Right renal cortex interstitium (tissue), 3 donors: ENCODE measurements at places on chromosomes 1 and 21. TPM values are rescaled to one million over a fixed set of nuclear protein-coding genes. Genes with fewer than 3 reads are reported as not detected.

DNA sequence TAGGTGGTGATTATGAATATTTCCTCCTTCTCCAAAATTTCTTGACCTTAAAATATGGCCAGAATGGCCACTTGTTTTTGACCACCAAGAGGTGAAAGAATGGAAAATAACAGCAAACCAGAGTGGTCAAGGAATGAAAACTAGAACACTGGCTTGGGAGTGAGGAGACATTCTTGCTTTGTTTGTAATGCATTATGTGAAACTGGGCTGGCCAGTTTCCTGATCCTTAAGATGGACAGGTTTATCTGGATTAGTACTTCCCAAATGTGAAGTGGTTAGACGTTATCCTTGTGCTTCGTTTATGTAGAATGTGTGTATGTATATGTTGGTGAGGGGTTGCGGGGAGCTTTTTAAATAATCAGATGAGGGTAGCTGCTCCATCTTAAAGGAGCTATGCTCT, 12.8 kb downstream of the PLA2G4A start:
- DNase-seq, result no peak

DNA sequence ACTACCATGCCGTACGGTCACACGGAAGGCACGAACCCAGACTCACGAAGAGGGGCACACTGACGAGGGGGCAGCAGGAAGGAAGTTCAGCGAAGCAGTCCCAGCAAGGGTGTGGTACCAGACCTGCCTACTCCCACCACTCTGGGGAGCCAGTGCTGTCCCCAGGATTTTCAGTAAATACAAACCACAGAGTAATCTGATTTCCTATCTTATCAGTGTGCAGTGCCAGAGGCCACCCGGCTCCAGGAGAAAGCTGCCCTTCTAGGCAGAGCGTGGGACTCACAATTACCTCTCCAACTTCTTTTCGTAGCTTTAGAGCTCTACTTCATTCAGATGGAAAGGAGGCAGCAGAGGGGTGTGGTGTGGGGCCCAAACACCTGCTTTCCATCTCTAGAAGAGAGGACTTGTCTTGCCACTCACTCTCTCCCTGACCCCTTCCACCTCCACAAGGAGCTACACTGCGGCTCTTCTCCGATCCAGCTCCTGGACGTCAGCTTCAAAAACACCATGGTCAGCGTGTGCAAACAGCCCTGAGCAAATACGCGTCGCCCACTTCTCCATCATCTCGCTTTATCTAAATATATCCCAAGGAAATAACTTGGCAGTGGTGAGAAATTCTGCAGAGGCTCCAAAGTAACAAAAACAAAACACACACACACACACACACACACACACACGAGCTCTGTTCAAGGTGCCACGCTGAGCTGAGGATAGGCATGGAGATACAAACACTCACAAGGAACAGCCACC, 98.5 kb downstream of the MRPL37 start:
- no peak for DNase-seq

DNA sequence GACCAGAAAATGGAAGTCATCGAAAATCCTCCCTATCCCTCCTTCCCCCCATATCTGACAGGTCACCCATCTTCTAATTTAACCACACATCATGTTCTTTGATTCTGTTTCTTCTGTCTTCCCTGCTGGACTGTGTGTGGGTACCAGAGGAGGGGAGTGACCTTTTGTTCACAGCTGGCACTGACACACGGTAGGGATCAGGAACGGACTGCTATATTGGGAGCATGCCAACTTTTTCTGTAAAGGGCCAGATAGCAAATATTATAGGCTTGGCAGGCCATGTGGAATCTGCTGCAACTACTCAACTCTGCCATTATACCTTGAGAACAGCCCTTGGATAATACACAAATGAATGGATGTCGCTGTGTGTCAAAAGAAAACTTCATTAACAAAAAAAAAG, 7.5 kb upstream of the TOMM20 start:
- DNase-seq, result no peak

DNA sequence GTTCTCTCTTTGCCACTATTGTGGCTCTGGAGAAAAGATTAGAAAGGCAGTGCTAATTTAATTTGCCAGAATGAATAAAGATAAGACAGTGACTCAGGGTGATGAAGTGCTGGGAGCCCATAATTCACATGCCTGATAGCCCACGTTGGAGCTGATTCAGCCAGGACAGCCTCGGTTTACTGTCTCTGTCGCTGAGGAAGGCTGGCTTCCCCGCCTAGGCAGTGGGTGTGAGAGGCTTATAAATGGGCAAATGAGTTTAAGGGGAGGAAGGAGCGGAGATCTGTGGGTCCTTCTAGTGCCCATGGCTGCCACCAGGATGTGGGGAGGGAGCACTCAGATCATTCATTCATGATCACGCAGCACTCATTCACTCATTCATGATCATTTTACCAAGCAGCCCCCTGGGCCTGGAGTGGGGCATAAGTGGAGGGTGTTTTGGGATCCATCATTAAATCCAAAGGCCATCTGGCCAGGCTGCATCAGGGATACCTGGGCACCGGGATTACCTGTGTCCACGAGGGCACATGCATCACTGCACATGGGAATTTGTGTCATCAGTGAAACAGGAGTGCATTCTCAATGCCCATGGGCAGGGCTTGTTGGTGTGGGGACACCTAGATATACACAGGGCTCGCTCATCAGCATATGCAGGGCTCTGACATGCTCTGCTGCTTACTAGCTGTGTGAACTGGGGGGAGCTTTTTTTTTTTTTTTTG, 315.4 kb downstream of the MATN1 start:
- DNase-seq, result no peak

DNA sequence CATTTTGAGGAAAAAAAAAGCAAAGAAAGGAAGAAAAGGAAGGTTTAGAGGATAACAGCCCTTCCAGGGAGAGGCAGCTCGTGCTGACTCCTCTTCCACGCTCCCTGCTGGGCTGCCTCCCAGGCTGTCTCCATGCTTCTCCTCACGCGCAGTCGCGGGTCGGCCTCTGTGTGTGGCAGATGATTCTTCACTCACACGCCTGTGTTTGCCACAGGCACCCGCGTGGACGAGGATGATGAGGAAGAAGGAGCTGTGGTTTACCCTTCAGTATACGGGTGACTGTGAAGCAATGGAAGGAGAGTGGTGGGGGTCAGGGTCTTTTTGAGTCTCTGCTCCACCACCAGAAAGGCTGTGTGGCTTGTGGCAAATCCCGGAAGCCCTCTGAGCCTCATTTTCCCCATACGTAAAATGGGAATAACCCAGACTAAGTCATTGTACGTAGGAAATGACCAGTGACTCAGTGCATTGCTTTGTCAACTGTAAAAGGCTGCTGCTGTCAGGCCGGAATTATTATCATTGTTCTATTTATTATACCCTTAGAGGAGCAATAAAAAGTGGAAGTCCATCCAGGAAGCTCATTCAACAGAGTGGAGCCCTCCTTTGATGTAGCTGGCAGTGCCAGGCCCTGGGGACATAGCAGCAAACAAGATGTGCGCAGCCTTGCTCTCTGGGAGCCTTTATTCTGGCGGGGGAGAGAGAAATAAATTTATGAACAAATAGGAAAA, 11.9 kb upstream of the SH2D2A start:
- DNase-seq, result no peak

GRCh38 chr1:53390736-53391135, 62.9 kb upstream of the LRP8 start:
- DNase-seq, result no peak

DNA sequence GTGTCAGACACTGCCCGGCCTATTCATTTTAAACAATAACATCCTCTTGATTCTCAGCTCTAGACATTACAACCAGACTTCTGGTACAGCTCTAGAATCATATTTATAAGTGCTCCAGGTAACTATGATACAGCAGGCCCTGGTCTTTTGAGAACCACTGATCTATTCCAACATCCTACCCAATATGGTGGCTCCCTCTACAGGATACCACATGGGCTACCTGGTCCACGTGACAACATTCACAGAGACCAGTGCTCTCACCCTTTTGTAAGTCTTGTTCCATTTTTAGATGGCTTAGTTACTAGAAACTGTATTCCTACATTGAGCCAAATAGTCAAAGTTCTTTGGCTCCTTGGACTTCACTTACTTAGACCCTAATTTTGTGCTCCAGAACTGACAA, 102.9 kb downstream of the PTPN14 start:
- DNase-seq, result no peak

- DNase-seq, result no peak
Measured at GRCh38 chr21:29189353-29189752, 58.9 kb downstream of the MAP3K7CL start.

DNA sequence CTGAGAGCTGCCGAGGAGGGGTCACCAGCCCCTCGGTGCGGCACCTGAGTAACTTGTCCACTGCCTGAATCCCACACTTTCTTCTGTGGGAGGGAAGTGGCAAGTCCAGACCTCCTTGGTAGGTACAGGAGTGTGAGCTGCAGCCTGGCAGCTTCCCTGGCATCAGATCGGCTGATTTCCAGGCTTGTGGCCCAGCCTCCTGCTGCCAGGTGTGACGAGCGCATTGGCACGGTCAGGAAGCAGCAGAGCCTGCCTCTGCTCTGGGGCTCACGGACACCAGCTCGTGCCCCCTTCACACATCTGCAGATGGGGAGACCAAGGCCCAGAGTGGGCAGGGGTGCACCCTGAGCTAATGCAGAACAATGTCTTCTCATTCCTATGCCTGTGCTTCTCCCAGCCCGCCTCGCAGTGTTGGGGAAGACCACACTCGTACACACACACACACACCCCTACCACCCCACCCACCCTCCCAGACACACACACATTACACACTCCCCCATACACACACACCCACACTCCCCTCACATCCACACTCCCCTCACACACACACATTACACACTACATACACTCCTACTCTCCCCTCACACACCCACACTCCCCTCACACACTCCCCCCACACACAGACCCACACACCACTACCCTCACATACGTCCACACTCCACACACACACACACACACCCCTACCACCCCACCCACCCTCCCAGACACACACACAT, 33.1 kb upstream of the SELENON start:
- no peak for DNase-seq

DNA sequence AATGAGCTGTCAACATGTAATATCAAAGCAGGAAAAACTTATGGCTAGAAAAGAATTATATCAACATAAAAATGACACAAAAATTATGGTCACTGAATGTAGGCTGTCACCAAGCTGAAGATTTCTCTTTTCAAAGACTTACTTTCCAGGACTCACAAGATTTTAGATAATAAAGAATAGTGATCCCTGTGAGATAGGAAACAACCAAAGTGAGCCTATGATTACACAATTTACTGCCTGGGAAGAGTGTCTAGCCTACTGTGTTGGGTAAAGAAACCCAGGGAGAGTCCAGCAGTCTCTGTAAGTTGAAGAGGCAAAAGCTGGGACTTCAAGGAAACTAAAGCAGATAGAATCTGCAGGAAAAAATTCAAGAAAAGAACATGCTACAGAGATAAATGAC, 20.2 kb upstream of the RGS1 start:
- DNase-seq, result no peak

GRCh38 chr1:182953826-182954225, 860 bp upstream of the SHCBP1L start:
- DNase-seq, result no peak

DNA sequence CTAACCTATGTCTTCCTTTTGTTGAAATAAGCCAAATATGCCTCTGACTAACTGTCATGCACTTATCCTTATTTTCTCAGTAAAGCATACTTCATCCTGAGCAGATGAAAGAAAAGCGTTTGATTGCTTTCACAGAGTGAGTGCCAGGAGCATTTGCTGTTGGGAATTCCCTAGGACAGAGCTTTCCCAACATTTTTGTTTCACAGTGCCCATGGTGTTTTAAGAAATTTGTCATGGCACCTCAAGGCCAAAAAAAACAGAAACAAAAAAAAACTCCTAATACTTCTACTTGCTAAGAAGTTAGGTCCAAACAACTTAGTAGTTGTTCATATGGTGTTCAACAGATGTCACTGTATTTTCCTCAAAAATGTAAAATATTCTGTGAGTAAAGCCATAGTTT, 120.8 kb upstream of the BMP8A start:
- DNase-seq, result no peak

- DNase-seq, result no peak
Measured at GRCh38 chr21:17359781-17360180, 153.1 kb upstream of the CXADR start.

GRCh38 chr1:62325081-62325480, 5.8 kb upstream of the KANK4 start:
- no peak for DNase-seq

DNA sequence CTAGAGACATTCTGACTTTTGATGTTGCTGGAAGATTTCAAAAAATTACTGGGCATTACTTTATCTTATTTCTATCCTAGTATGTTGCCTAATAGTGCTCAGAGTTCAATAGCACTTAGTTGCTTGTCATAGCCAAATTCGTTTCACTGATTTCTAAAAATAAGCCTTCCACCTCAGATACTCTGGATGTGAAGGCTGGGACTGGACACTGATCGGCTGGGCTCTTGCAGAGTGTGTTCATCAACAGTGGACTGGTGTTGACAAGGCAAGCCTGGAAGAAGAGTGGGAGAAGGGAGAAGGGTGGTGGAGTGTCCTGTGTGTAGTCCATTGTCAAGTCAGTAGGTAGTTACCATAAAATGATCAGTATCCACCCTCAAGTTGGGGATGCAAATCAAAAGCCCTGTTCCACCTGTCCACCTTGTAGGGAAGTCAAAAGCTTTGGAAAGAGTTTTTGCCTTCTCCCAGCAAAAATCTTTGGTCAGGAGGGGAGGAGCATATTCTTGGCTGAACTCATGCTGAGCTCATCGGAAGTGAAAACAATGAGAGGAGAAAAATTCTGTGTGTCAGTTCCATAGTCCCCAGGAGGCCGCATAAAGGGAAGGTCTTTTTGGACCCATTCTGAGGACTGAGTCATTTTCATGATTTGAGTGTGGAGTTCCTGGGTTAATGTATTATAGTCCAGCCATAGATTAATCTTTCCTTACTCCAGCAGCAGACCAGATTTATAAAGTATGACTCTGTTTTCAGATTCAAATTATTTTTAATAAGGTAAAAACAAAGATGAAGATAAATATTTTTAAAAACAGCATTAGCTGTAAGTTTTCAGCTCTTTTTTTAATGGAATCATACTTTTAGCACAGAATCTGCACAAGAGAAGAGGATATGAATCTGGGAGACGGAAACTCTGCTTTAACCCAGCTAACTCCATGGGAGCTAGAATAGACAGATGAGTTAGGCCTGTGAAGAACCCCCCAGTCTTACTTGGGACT, 99.5 kb upstream of the BMP8A start:
- DNase-seq, result no peak

DNA sequence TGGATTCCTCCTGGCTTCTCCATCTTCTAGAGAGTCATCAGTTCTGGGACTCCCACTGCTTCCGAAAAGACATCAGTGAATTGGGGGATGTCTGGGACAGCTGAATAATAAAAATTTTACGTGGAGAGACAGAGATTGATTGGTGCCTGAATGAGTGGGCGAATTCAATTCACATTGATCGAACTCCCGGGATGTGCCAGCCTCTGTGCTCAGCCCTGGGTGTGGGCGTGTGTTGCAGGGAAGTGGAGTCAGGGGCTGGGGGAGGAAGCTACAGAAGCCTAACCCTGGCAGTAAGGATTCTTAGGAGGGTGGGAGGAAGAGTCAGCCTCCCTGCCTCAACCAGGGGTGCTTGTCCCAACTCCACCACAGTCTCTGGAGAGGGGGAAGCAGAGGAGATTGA, 18.0 kb upstream of the STUM start:
- DNase-seq, result no peak

GRCh38 chr1:101051688-101052638, 26.4 kb upstream of the DPH5 start:
- no peak for DNase-seq

- DNase-seq, result no peak
Measured at GRCh38 chr1:216847397-216848036, 124.3 kb upstream of the ESRRG start.

Gene STUM
- polyA plus RNA-seq, result 0.94 TPM

Gene UBXN10
- 6.1 TPM for polyA plus RNA-seq

Gene TMEM269
- polyA plus RNA-seq, result 1.1 TPM

Gene ATF6
- polyA plus RNA-seq, result 34.2 TPM

Gene FBXO44
- 11.8 TPM for polyA plus RNA-seq

Gene KCNK1
- polyA plus RNA-seq, result 6.7 TPM
